ENCODE measurements at places on chromosomes 4 and X.
A peak's percentile ranks its signal among the peaks of the same experiment; 100 is the strongest.

DNA sequence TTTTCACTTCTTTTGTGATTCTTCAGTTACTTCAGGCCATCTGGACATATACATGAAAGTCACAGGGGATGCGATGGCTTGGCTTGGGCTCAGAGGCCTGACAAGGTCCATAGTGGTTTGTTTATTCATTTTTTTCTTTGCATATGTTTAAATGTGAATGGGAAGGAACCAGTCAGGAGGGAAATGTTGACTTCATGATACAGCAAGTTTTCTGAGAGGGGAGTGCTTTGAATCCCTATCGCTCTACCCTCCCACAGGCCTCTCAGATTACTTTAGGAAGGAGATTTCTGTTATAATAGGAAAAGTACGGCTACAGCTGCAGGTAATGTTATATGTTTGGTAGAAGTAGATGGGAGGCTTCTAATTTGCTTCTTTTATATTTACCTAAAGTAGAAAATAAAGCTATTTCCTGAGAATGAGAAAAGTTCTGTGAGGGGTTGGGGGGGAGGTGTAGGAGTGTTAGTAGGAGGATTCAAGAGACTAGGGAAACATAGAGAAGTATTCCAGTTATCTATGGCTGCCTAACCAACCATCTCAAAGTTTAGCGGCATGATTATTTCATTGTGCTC, 322.9 kb downstream of the RAPGEF2 start:
- no peak for DNase-seq

DNA sequence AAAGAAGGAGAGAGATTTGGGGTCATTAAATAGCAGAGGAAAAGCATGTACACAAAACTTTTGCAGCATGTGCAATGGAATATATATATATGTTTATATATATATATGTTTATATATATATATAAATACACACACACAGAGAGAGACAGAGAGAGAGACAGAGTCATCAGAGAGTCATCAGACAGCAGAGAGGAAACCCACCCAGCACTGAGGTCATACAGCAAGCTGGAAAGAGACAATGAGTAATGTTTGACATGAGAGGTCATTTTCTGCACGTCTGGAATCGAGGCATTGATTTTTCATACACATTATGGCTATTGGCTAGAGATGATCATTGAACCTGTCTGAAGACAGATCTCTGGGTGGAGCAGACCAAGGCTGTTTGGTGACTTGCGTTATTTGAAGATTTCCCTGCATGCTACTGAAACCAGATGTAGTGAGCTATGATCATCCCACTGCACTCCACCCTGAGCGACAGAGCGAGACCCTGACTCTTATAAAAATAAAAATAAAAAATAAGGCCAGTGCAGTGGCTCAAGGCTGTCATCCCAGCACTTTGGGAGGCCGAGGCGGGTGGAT, 48.8 kb upstream of the SHOX start:
- DNase-seq, result no peak

DNA sequence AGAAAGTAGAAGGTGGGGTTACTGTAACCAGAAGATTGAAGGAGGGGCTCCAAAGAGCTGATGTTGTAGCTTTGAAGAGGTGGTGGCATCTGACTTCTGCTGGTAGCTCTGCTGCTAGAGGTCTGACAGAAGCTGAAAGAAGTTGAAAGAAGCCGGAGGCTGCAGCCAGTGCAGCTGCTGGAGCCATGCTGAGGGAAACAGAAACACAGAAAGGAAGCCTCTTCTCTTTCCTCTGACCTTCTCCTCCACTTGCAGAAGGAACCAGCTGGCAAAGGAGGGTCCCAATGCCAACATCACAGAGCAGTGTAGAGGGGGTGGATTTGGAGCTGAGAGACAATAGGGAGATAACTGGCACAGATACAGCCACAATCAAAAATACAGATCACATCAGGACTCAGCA, 89.3 kb upstream of the HHIP start:
- DNase-seq, result no peak

DNA sequence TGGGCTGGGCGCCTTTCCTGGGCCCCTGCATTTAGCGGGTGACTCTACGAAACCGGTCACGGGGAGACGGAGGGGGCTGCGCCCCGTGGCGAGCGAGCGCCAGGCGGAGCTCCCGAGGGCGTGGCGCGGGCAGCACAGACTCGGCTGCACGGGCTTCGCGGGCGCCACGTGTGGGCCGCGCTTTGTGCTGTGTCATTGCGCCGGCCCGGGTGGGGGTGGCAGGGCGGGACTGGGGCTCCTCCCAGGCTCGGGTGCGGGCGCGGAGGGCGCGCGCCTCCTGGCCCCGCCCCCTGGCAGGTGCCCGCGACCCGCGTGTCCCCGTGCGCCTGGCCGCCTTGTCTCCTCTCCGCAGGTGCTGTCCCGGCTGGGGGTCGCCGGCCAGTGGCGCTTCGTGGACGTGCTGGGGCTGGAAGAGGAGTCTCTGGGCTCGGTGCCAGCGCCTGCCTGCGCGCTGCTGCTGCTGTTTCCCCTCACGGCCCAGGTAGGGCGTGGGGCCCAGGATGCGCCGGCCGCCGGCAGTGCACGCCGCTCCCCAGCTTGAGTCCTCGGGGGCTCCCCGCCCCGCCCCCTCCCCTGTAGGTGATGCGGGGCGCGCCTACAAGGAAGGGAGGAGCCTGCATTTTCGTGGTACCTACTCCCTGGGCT, 651 bp downstream of the UCHL1 start:
- peak; percentile 14 for DNase-seq

DNA sequence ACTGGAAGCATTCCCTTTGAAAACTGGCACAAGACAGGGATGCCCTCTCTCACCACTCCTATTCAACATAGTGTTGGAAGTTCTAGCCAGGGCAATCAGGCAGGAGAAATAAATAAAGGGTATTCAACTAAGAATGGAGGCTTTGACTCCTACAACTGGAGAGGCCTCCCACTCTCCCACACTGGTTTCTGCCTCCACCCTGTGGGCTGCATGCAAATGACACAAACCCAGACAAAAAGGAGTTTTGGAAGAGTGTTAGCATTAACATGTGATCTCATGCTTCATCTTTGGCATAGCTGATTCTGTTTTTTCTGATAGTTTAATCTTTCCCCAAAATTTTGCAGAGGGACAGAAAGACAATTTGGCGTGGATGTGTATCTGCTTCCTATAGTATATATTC, 80.8 kb upstream of the IQCM start:
- no peak for DNase-seq

Data from thoracic aorta (tissue), 2 donors.